T-cell (primary cell): ENCODE measurements at places on chromosomes 7 and 10. TPM values are rescaled to one million over a fixed set of nuclear protein-coding genes. Genes with fewer than 3 reads are reported as not detected.

ATOH7 gene
- total RNA-seq = not detected

INPP5A gene
- total RNA-seq = 20.9 TPM

CCDC146 gene
- total RNA-seq = 14.6 TPM

NYAP1 gene
- total RNA-seq = 1.2 TPM

PHKG1 gene
- 5.5 TPM for total RNA-seq

SKIDA1 gene
- 0.72 TPM for total RNA-seq
